ENCODE measurements at places on chromosomes 6 and 20. TPM values are rescaled to one million over a fixed set of nuclear protein-coding genes. Genes with fewer than 3 reads are reported as not detected.

Gene CCM2L
- not detected for total RNA-seq

Gene LINC00237
- not detected for total RNA-seq

Gene TREM2
- total RNA-seq = 5.7 TPM

Gene BTBD3
- 11.5 TPM for total RNA-seq

Gene LKAAEAR1
- total RNA-seq = 2.6 TPM

Gene EPHA7
- not detected for total RNA-seq

Measured in hair follicular keratinocyte (primary cell).